ENCODE measurements at places on chromosomes 13 and 19.

GRCh38 chr19:52464798-52465470 is 11.6 kb downstream of the ZNF578 start:
- no peak for DNase-seq

- DNase-seq: no peak
These were observed 4.2 kb upstream of the F10 start for GRCh38 chr13:113118261-113119021.

- DNase-seq: peak; percentile 61
These were observed 54.3 kb downstream of the GATAD2A start for GRCh38 chr19:19459707-19460251.

GRCh38 chr19:38667661-38668171 is 20.3 kb downstream of the ACTN4 start:
- DNase-seq: no peak

DNA sequence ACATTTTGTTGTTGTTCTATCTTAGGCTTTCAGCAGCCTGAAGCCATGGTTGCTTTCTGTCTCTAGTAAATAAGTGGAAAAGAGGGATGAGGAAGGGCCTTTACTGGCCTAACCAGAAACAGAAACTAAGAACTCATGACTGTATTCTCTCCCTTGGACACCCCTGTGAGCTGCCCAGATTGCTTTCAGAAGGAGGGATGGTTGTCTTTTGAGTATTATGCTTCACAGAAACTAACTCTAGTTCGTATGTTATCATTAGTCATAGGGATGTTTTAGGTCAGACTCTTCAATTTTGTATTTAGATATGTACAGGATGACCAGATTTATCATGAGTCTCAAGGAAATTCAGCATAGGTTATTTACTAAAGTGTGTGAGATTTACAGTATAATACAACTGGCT is 17.5 kb downstream of the BORA start:
- no peak for DNase-seq

GRCh38 chr19:44759083-44759804 is 10.7 kb downstream of the BCL3 start:
- DNase-seq: no peak

DNA sequence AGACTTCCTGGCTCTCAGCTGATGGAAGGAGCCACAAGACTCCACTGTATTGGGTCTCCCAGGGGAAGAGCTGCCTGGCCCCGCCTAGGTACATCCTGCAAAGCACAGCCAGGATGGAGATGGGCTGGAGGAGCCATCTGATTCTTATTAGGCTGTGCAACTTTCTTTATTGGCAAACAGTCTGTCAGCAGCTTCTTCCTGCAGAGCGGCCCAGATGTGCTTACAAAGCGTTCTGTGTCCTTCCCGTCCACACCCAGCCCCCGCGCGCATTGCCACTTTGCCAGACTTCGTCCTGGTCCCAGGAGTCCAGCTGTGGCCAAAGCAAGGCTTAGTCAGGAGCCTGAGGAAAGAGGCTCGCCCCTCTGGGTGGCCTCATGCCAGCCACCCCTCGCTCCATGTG is 409.3 kb downstream of the ZNF536 start:
- no peak for DNase-seq

- no peak for DNase-seq
These were observed 14.8 kb downstream of the ZAR1L start for GRCh38 chr13:32300406-32300805.

DNA sequence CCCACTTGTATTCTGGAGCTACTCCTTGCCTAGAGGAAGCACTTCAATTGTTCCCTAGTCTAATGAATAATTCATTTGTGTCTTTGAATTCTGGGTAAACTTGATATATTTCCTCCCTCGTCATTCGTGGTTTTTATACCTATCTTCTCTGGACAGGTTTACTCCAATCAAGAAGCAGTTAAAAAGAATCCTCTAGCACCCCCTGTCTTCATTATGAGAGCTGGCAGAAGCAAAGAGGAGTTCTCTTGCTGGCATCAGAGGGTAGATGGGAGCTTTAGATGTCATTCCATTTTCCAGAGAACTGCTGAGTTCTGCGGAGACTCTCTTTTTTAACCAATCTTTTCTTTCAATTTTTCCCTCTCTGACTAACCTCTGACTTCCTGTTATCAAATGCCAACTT is 627.7 kb downstream of the FGF9 start:
- DNase-seq: no peak

GRCh38 chr13:113992276-113993005 is 18.6 kb upstream of the C13orf46 start:
- DNase-seq: no peak

GRCh38 chr19:40813182-40813581 is 14.2 kb downstream of the EGLN2 start:
- DNase-seq: no peak

- no peak for DNase-seq
These were observed 6.4 kb downstream of the DOHH start for GRCh38 chr19:3494051-3494450.

DNA sequence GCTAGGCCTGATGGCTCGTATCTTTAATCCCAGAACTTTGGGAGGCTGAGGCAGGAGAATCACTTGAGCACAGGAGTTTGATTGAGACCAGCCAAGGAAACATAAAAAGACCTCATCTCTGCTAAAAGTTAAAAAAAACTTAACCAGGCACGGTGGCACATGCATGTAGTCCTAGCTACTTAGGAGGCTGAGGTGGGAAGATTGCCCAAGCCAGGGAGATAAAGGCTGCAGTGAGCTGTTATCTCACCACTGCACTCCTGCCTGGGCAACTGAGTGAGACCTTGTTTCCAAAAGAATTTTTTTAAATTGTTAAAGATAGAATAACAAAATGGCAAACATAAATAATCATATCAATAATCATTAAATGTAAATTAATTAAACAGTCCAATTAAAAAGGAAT is 365.8 kb downstream of the MTUS2 start:
- no peak for DNase-seq

GRCh38 chr13:38954844-38955243 is 35.8 kb downstream of the STOML3 start:
- no peak for DNase-seq

DNA sequence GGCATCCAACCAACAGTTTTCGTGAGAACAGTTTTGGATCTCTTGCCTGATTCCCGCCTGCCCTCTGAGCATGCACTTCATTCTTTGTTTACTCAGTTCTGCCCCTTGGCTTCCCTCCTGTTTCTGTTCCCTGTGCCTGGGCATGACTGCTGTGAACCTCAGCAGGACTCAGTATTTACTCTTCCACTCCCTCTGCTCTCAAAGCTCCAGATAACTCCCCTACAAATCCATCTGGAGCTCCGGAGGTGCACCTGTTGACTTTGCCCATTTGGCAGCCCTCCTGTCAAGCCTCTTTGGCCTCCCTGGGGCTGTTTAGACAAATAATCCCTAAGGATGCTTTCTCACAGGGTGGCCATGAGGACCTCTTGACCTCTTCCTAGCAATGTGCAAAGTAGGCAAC is 34.2 kb upstream of the ARGLU1 start:
- no peak for DNase-seq

DNA sequence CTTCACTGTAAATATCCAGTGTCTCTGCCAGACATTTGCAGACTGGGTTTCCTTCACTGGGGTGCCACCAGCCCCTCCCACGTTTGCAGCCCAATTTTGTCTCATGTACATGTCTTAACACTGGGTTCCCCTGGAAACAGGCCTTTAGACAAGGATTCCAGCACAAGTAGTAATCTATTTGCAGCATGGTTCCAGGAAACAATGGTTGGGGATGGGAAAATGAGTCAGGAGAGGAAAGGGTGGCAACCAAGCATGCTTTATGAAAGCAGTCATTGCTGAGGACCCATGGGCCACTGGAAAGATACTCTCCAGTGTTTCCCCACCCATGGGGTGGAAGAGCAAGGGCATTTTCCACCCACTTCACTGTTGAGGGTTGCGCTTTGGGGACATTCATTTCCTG is 53.6 kb upstream of the FARP1 start:
- no peak for DNase-seq

- peak; percentile 31 for DNase-seq
These were observed 593 bp downstream of the ATP8B3 start for GRCh38 chr19:1811472-1811894.

DNA sequence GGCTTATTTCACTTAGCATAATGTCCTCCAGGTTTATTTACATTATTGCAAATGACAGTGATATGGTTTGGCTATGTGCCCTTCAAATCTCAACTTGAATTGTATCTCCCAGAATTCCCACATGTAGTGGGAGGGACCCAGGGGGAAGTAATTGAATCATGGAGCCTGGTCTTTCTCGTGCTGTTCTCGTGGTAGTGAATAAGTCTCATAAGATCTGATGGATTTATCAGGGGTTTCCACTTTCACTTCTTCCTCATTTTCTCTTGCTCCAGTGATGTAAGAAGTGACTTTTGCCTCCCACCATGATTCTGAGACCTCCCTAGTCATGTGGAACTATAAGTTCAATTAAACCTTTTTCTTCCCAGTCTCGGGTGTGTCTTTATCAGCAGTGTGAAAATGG is 109.6 kb downstream of the VWA8 start:
- no peak for DNase-seq

DNA sequence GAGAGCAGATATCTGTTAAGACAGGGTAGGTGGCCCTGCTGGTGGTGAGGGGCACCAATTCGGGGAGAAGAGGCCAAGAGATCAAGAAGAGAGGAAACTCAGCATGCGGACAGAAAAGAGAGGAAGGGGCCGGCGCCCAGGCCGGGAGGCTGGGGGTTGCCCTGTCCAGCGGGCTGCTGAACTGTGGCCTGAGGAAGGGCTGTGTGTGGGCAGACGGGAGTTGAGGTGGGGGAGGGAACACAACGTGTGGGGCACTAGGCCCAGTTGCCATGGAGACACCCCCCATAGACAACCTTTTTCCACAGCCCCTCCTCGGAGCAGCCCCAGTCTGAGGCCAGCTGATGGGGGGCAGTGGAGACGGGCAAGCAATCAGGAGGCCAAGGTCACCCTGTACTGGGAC is 2.5 kb upstream of the CACNG8 start:
- no peak for DNase-seq

Measured in stimulated activated CD8-positive, alpha-beta memory T cell treated with anti-CD3 and anti-CD28 coated beads, Interleukin-15, amount 100 ng/mL, for 48 hours (primary cell).